Endothelial cell of umbilical vein (primary cell): ENCODE measurements at places on chromosomes 3 and 15.
A peak's percentile ranks its signal among the peaks of the same experiment; 100 is the strongest.

- no peak overlapping the region for H3K27ac ChIP-seq
- no peaks in the 10 kb centered on the region for H3K36me3 ChIP-seq
Measured at GRCh38 chr15:29299331-29299730, 29.7 kb upstream of the NSMCE3 start.

GRCh38 chr3:57680046-57680445 lies 12.8 kb downstream of the DENND6A start:
- no peaks in the 10 kb centered on the region for H3K27me3 ChIP-seq
- H3K4me1 ChIP-seq: peaks cover 6% of the 10 kb centered on the region
- no peak overlapping the region for H3K27ac ChIP-seq
- H3K36me3 ChIP-seq: peaks cover 2% of the 10 kb centered on the region
- DNase-seq: no peak

DNA sequence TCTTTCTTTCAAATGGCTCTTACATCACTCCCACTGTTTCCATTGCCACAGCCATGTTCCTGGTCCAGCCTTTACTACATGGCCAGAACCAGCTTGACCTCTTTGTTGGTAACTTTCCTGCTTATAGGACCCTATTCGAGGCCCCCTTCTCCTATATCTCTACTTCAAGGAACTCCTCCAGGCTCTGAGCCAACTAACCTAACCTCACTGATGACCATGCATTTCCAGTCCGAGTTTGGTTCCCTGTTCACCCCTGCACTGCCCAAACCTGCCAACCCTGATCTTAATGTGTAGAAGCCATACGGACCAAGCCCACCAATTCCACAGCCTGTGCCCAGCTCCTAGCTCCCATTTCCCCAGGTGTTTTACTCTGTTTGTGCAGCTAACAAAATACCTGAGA lies 38.4 kb upstream of the TIPARP start:
- no peak overlapping the region for H3K4me3 ChIP-seq
- DNase-seq: no peak
- H3K27me3 ChIP-seq: peaks cover 2% of the 10 kb centered on the region
- no peaks in the 10 kb centered on the region for H3K36me3 ChIP-seq

GRCh38 chr15:65286069-65286703 lies 497 bp downstream of the PARP16 start:
- DNase-seq: peak; percentile 50
- H3K27me3 ChIP-seq: peaks cover 2% of the 10 kb centered on the region
- H3K4me3 ChIP-seq: peak overlapping the region; percentile 65
- H3K36me3 ChIP-seq: no peaks in the 10 kb centered on the region

DNA sequence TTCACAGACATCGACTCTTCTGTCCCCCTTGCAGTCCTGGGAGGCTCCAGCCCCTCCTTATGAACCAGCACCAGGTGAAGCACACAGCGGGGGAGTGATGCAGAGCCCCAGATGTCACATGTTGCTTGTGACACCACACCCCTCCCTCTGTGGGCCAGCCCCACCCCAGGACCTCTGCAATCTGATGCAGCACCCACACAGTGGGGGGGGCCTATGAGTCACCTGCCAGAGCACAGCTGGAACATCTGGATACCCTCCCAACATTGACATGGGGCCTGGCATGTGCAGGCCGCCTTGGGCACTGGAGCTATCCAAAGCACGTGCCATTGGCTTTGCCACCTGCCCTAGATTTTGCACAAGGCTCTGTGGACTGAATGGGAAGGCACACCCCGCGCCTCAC lies 70.5 kb downstream of the FEM1B start:
- peaks cover 15% of the 10 kb centered on the region for H3K4me1 ChIP-seq
- no peak overlapping the region for H3K4me3 ChIP-seq
- DNase-seq: no peak
- H3K27ac ChIP-seq: no peak overlapping the region

GRCh38 chr3:183534249-183534648 lies 21.3 kb downstream of the KLHL6 start:
- H3K4me3 ChIP-seq: no peak overlapping the region
- H3K27ac ChIP-seq: no peak overlapping the region

GRCh38 chr3:81823882-81824395 lies 62.5 kb upstream of the GBE1 start:
- H3K4me1 ChIP-seq: no peaks in the 10 kb centered on the region
- DNase-seq: no peak
- H3K27me3 ChIP-seq: no peaks in the 10 kb centered on the region

DNA sequence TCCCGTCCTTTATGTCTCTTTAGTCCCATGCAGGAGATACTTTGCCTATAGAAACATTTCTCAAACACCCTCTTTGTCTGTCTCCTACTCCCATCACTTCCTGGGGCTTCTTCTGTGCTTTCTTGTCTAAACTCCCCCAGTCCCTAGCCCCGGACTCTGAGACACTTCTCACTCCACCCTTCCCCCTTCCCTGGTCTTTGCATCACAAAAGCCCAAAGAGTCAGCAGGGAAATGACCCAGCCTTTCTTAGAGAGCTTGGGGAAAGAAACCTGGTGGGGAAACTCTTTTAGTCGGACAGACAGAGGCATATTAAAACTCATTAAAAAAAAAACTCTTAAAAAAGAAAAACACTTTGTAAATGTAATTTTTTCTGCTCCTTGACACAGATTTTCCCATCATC lies 211.2 kb downstream of the TJP1 start:
- no peak overlapping the region for H3K4me3 ChIP-seq
- H3K27ac ChIP-seq: no peak overlapping the region
- no peak for DNase-seq
- peaks cover 3% of the 10 kb centered on the region for H3K4me1 ChIP-seq

- DNase-seq: peak; percentile 24
- peaks cover 16% of the 10 kb centered on the region for H3K4me1 ChIP-seq
- no peaks in the 10 kb centered on the region for H3K27me3 ChIP-seq
- H3K4me3 ChIP-seq: no peak overlapping the region
- no peaks in the 10 kb centered on the region for H3K36me3 ChIP-seq
Measured at GRCh38 chr15:57570994-57571393, 20.7 kb upstream of the MYZAP start.

GRCh38 chr3:56812754-56813652 lies 11.3 kb upstream of the ARHGEF3 start:
- H3K4me1 ChIP-seq: peaks cover 14% of the 10 kb centered on the region
- DNase-seq: peak; percentile 71
- peak overlapping the region; percentile 65 for H3K27ac ChIP-seq
- no peaks in the 10 kb centered on the region for H3K27me3 ChIP-seq
- no peak overlapping the region for H3K4me3 ChIP-seq

DNA sequence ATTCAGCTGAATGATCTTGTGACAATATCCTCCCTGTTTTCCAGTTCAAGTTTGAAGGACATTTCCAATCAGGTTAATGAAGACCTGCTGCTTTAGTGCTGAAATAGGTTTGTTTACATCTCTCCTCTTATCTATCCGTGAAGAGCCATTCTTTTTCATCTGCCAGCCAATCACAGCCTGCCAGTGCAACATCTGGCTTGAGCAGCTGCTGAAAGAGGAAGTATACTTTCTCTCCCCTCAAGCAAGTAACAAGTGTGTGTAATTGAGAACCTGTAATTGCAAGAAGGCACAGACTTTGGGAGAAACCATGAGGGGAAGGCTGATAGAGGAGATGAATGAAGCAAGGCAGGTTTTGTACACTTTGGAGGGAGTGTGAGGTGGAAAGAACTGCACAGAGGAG lies 404.3 kb downstream of the AGBL1 start:
- no peaks in the 10 kb centered on the region for H3K27me3 ChIP-seq
- no peaks in the 10 kb centered on the region for H3K36me3 ChIP-seq
- no peak overlapping the region for H3K4me3 ChIP-seq
- no peak overlapping the region for H3K27ac ChIP-seq
- DNase-seq: no peak
- no peaks in the 10 kb centered on the region for H3K4me1 ChIP-seq

- no peak overlapping the region for H3K4me3 ChIP-seq
- H3K27me3 ChIP-seq: no peaks in the 10 kb centered on the region
- no peaks in the 10 kb centered on the region for H3K36me3 ChIP-seq
- H3K27ac ChIP-seq: peak overlapping the region; percentile 2
- H3K4me1 ChIP-seq: peaks cover 13% of the 10 kb centered on the region
- peak; percentile 94 for DNase-seq
Measured at GRCh38 chr3:100875239-100875638, 118.0 kb downstream of the ABI3BP start.
